NCI-H2081 (cell line): ENCODE measurements at places on chromosomes 2 and 18.

- no peak for DNase-seq
Measured at GRCh38 chr2:111632661-111633060, 251.3 kb downstream of the ANAPC1 start.

DNA sequence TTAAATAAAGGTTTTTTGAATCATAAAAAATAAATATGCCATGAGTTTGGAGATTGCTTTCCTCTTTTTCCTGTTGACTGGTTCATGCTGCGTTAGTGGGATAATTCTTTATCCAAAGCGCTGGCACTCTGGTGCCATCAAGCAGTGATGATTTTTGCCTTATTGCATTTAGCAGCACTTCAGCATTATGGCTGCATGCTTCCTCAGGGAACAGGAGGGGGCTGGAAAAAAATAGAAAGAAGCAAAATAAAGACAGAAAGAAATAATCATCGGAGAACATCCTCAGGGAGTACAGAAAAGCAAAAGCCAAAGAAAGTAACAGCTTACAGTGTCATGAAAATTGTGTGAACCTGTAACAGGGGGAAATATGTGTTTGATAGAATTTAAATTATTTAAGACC is 1408.2 kb upstream of the PIK3C3 start:
- no peak for DNase-seq

DNA sequence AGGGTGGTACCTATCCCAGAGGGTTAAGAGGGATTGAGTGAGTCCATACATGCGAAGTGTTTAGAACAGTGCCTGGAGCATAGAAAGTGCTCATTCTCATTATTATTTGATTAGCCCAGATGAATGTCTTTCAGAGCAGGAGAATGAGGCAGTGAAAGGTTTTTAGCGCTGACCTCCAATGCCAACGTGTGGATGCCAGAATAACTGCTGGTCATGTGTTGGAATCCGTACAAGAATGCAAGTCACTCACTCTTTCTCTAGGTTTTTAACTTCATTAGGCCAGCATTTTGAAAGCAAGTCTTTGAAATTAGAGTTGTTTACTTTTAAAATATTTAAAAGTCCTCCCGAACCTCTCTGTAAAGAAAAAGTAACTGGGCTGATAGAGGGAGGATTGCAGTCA is 374.2 kb downstream of the EN1 start:
- no peak for DNase-seq

- DNase-seq = no peak
Measured at GRCh38 chr2:124778076-124778475, 753.0 kb downstream of the CNTNAP5 start.

DNA sequence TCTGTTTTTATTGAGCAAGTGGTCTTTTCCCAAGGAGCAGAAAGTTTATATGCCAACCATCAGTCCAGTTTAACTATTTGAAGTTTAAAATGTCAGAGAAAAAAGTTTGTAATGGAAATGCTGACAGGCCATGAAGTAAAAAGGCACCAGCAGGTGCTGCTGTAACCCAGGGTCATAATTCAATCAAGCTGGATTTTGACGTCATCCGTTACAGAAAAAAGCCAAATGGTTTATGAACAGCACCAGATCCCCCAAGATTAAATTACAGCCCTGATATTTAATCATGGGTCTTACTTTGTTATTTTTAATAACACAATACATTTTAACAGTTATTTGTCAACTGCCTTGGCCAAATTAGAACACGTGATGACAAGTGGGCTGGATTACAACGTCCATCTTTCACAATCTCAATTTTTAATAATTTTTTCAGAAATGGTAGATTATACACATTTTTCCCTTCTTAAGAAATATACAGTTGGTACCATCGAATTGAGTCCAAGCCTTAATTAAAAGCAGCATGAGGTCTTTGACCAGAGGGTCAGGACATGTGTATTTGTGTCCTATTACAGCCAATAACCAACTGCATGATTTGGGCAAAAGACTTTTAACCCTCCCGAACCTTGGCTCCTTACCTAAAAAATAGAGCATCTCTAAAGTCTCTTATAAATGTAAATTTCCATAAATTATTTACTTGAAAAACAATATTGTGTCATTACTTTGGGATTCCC is 10.0 kb downstream of the TCF4 start:
- DNase-seq = peak; percentile 32

GRCh38 chr2:127567351-127567854 is 31.9 kb downstream of the MYO7B start:
- no peak for DNase-seq

GRCh38 chr2:129782633-129782990 is 196.9 kb upstream of the RAB6C start:
- no peak for DNase-seq

- no peak for DNase-seq
Measured at GRCh38 chr2:110729106-110729505, 3.3 kb upstream of the ACOXL start.

- no peak for DNase-seq
Measured at GRCh38 chr2:235694721-235695601, 201.1 kb downstream of the AGAP1 start.

DNA sequence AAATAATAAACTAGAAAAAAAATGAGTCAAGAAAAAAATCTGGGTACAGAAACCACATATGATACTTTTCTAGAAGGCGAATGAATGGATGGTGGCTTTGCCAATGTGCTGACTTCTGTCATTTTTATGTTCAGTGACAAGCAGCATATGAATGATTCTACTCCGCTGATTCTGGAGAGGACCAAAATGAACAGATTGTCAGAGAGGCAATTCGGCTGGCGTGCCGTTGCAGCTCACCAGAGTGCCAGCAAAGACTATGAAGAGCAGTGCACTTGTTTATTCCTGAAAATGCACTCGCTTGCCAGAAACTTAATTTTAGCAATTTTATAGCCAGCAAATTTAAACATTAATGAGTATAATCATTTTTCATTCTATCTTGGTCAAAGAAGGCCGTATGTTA is 105.9 kb upstream of the NYAP2 start:
- DNase-seq = no peak

GRCh38 chr2:54925022-54925421 is 125.2 kb downstream of the RTN4 start:
- no peak for DNase-seq

DNA sequence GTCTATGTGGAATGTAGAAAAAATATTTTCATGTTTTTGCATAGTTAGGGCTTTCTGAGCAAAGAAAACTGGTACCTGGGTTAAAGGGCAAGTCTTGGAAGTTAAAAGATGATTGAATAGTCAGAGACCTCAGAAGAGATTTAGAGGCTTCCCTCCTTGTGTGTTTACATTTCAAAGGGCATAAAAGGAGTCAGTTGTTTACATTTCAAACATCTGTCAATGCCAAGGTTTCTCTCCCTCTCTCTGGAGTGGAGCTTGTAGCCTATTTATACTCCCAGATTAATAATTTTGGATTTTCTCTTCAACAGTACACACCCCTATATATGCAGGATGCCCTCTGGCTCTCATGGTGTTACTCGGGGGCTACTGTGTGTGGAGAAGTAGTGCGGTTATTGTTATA is 8.6 kb downstream of the M1AP start:
- no peak for DNase-seq

DNA sequence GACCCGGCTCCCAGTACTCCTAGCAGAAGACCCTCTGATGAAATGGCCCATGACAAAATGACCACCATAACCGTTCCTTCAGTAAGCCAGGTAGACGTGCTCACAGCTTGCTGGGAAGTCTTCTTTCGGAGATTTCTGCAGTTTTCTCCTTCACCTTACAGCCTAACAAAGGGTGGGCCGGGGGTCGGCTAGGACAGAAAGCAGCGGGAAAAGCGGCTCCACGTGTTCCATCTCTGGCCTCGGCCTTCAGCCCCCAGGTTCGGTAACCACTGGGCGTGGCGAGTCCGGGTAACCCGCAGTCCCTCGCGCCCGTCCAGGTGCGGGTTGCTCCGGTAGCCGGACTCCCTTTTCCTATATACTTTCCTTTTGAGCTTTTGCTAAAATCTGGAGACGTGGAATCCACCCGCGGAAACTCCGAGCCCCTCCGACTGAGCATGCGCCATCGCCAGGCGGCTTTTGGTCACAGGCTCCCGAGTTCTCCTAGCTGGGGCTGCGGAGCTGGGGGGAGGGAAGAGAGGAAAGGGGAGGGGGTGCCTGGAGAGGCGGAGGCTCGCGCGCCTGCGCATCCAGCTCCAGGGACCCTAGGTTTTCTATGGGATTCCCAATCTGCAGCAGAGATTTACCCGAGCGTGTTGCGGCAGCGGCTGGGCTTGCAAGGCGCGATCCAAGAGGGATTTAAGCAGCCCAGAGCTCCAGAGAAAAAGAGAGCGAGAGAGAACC is at the start of gene VSNL1:
VSNL1 (plus strand) TSS at position 604 of the 720 bp plus-strand sequence. CDS start 51,379 bp downstream, outside the sequence.
- peak; percentile 53 for DNase-seq

DNA sequence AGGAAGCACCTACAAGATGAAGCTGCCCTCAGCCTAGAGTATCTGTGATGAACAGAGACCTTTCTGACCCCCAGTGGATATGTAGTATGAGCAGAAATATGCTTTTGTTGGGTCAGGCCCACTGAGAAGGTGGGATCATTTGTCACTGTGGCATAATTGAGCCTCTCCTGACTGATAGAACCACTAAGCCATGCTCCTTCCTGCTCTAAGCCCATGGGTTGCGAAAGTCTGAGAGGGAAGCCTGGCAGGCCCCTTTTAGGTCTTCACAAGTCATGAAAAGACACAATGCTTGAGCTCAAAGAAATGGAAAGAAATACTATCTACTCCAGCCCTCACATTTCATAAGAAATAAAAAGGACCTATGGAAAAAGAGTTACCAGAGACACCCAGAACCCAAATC is 127.7 kb downstream of the TNS1 start:
- no peak for DNase-seq

DNA sequence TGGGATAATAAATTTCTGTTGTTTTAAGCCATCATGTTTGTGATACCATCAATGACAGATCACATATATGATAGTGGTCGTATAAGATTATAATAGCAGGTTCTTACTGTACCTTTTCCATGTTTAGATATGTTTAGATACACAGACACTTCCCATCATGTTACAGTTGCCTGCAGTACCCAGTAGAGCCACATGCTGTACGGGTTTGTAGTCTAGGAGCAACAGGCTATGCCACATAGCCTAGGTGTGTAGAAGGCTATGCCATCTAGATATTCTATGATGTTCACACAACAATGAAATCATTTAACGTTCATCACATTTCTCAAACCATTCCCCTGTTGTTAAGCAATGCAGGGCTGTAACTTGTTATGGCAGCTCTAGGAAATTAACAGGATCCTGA is 132.9 kb upstream of the SH3BP4 start:
- no peak for DNase-seq

DNA sequence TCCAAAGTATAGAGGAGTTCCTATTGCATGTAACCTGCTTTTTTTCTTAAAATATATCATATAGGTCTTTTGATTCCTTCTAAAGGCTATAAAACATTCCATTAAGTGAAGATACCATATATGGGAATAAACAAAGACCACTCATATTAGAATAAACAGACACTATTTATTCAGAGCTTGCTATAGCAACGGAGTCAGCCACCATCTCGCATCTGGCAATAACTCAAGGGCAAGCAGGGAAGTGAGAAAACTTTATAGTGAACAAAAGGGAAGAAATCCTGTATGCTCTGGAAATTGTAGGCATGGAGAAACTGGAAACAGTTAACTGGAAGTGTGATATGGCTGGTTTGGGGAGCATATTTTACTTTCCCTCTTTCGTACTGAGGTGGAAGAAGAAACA is 301.9 kb downstream of the PTH2R start:
- no peak for DNase-seq

GRCh38 chr2:186531257-186531775 is 45.3 kb downstream of the ZC3H15 start:
- DNase-seq = no peak

DNA sequence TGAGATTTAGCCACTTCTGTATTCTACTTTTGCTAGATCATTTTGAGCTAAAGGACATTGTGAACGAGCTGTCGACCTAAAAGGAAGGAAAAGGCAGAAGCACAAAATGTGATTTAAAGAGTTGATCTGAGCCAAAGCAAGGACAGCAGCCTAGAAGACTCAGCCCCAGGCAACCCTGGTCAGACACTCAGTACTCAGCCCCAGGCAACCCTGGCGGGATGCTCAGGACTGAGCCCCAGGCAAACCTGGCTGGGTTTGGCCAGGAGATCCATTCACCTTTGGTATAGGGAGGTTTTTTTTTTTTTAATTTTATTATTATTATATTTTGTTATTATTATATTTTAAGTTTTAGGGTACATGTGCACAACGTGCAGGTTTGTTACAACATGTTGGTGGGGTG is 34.3 kb upstream of the PXDN start:
- DNase-seq = no peak

DNA sequence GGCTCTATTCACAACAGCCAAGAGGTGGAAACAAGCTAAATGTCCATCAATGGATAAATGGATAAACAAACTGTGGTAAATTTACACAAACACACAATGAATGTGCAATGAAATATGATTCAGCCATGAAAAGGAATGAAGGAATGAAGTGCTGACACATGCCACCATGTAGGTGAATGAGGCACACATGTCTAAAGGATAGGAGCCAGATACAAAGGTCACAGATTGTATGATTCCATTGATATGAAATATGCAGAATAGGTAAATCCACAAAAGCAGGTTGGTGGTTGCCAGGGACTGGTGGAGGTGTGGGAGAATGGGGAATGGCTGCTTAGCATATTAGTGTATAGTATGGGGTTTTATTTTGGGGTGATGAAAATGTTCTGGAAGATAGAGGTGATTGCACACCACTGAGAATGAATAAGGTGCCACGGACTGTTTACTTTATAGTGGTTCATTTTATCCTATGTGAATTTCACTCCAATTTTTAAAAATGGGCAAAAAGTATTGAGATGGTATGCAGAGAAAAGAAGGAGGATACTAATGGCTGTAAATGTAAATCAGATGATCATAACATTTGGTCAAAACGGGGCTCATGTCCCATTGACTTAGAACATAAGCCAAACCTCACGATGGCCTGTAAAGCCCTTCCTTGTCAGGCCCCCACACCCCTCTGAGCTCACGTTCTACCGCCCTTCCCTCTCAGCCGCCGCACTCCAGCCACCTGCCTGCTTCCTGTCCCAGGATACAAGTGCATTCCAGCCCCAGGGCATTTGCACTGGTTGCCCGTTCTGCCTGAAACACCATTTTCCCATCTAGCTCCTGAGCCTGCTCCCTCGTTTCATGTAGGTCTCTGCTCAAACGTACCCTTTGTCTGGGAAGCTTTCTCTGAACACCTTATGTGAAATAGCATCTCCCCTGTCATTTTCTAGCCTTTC is 165.5 kb downstream of the DDX1 start:
- no peak for DNase-seq

DNA sequence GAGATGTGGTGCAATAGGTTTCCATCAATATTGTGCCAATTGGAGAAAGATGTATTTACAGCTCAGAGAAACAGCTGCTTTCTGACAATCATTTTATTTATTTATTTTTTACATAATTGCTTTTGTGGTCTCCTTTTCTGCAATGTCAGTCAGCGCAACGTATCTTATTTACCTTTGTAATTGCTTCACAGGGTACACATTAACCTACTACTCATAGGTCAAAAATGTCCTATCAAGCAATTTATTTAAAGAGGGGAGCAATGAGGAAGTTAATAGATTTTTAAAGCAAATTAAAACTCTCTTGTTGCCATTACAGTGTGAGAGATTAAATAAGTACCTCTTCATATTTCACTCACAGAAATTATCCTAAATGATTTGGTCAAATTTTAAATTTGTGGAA is 291.0 kb downstream of the CALCRL start:
- DNase-seq = no peak
